ENCODE measurements at places on chromosomes 2 and 18.

GRCh38 chr2:200050921-200051610 is 95.7 kb downstream of the MAIP1 start:
- DNase-seq = no peak

DNA sequence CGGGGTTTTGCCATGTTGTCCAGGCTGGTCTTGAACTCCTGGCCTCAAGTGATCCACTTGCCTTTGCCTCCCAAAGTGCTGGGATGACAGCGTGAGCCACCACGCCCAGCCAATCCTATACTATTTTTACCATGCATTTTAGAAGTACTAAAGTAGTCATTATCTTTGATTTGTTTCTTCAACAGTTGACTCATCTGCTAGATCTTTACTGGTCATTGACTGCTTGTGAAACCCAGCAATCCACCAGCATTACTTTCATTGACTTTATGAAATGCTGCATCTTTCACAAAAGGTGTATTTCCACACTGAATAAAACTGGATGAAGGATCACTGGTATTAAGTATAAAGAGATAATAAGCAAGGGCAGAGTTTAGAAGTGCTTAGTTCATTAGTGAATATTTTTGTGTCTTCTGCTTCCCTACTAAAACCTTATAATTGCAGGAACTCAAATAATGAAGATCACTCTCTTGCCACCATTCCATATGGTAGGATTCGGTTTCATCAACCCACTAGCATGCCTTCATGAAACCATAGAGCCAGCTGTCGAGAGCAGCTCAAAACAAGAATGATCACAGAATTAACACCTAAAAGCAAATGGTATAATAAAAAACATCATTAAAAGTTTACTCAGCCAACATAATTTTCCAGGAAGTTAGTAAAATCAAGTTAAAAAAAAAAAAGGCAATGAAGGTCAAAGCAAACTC is 33.1 kb downstream of the IRS1 start:
- no peak for DNase-seq

- no peak for DNase-seq
These were observed 247.1 kb upstream of the SALL3 start for GRCh38 chr18:78732273-78733210.

GRCh38 chr2:55158111-55158814 is 73.8 kb downstream of the CLHC1 start:
- no peak for DNase-seq

GRCh38 chr2:71544919-71545571 is 91.7 kb downstream of the DYSF start:
- DNase-seq = no peak

GRCh38 chr2:111049792-111050640 is 70.7 kb upstream of the BCL2L11 start:
- DNase-seq = no peak

GRCh38 chr2:11101430-11101829 is 53.8 kb upstream of the SLC66A3 start:
- DNase-seq = no peak

GRCh38 chr2:73289304-73289703 is 4.0 kb downstream of the EGR4 start:
- no peak for DNase-seq

GRCh38 chr18:43211059-43211458 is 66.2 kb downstream of the SYT4 start:
- DNase-seq = no peak

GRCh38 chr2:88690591-88691338 is 708 bp upstream of the RPIA start:
- no peak for DNase-seq

DNA sequence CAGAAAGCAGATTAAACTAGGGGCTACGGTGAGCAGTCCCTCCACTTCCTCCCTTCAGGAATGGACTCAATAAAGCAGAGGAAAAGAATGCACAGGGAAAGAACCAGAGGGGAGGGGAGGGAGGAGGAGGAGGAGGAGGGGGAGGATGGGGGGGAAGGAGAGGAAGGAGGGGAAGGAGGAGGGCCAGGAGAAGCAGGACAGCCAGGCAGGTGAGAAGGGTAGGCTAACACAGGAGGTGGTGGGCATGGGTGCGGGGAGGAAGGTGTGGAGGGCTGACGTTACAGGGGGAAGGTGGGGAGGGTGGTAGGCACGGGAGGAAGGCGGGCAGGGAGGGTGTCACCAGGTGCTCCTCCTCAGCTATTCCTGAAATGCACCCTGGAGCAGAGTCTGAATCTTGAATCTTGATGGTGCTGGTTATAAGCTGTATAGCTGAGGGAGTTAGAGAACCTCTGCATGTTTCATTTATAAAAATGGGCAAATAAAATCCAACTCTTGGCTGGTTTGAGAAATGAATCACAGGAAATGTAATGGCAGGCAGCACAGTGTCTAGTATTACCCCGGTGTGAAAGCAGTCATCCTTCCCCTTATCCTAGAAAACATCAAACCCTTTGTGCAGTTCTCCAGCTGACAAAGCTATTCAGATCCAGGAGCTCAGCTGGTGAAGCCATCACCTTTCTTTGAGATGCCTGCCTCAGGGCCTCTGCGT is 3.4 kb downstream of the TMEM18 start:
- DNase-seq = no peak

GRCh38 chr2:118457951-118458350 is 369.7 kb downstream of the INSIG2 start:
- DNase-seq = no peak

- DNase-seq = no peak
These were observed 1.9 kb upstream of the KLHL29 start for GRCh38 chr2:23383100-23383499.

Measured in DMS153 (cell line).